ENCODE measurements at places on chromosomes 5 and 9. TPM values are rescaled to one million over a fixed set of nuclear protein-coding genes. Genes with fewer than 3 reads are reported as not detected.

DNA sequence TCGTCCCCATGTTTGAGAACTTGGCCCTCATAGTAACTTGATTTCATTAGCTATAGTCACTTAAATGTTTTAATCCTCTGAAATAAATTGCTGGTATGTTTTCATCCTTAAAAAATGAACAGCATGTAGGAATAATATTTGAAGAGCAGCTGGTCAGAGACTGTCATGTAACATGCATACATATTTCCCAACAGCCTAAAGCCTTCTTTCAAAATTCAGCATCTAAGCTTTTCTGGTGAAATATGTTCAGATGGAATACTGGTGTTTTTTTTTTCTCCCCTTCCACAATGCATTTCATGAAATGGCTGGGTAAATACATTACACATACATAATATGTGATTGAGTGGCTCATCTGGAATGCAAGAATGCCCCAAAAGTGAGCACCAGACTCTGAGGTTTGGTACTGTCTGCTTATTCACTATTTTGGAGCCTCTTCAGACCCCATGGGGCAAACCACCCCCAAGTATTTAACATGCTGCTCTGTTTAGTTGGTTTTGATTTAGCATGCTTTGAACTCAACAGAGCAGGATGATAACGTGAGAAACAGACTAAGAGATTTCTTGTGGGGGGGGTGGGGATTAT lies 94.0 kb downstream of the SMARCA2 start:
- DNase-seq = no peak

DNA sequence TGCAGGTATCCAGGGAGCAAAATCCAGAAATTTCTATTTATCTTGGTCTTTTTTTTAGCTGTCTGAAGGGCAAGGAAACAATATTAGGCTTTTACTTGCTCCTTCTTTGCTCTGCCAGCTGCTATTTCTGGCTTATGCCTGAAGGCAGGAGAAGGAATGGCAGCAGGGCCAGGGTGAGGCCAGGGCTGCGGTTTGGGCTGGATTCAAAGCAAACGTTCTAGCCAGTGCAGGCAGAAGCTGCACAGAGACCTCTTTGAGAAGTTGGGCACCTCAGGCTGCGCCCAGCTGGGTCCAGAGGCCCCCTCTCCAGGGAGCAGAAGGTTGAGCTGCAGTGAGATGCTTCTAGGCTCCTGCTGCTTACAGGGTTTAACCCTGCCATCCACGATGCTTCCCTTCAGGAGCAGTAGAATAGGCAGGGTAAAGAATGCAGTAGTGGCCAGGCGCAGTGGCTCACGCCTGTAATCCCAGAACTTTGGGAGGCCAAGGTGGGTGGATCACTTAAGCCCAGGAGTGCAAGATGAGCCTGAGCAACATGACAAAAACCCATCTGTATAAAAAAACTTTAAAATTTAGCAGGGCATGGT lies 201.2 kb downstream of the ADCY2 start:
- no peak for DNase-seq

DNA sequence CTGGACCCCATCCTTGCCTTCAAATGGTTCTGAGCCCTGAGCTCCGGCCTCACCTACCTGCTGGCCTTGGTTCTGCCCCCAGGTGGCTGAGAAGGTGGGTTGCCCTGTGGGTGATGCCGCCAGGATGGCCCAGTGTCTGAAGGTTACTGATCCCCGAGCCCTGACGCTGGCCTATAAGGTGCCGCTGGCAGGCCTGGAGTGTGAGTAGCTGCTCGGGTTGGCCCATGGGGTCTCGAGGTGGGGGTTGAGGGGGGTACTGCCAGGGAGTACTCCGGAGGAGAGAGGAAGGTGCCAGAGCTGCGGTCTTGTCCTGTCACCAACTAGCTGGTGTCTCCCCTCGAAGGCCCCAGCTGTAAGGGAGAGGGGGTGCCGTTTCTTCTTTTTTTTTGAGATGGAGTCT lies 5.2 kb downstream of the CEL start:
- no peak for DNase-seq

DNA sequence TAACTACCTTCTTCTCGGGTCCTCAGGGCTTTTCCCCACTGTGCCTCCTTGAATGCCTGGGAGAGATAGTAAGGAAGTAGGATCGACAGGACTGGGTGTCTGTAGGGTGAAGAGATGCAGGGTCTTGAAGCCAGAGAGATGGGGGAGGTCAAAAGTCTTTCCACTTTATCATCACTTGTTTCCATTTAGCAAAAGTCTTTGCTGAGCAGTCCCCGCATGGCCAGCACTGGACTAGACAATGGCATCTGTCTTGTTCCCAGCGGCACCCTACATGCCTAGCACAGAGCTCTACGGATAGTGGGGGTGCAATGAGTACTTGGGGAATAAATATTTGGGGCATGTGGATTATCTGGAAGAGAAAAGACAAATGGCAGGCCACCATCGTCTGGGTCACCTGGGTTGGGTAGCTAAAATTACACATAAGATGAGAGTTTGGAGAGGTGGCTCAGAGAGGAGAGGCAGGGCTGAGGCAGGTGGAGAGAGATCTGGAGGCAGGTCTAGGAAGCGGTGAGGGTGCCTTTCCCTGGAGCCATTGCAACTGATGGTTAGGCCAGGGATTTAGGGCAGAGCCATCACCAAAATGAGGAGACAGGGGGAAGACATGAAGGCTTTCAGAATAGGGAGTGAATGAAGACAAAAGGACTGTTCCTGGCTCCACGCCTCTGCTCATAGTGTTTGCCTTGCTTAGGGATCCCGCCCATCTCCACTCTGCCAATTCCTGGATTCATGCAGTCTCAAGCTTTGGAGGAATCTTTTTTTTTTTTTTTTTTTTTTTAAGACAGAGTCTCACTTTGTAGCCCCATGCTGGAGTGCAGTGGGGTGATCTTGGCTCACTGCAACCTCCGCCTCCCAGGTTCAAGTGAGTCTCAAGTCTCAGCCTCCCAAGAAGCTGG lies 250.8 kb upstream of the KLF4 start:
- no peak for DNase-seq

DNA sequence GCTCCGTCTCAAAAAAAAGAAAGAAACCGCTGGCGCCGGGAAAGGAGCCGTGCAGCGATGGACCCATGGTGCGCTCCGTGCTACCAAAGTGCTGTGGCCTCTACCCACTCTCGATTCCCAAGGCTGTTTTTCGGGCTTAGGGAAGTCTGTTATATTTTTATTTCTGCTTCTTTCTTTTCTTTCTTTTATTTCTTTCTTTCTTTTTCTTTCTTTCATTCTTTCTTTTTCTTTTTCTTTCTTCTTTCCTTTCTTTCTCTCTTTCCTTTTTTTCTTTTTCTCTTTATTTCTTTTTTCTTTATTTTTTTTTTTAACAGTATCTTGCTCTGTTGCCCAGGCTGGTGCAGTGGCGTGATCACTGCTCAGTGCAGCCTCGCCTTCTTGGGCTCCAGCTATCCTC lies 87.5 kb downstream of the ANXA2R start:
- no peak for DNase-seq

- DNase-seq = no peak
Measured at GRCh38 chr9:114433720-114434255, 46.0 kb upstream of the AKNA start.

- DNase-seq = no peak
Measured at GRCh38 chr5:105158526-105158925, 1595.9 kb upstream of the NUDT12 start.

- no peak for DNase-seq
Measured at GRCh38 chr5:1222147-1222546, 3.0 kb upstream of the SLC6A18 start.

GRCh38 chr9:126327006-126327713 lies 531 bp downstream of the MVB12B start:
- DNase-seq = no peak

DNA sequence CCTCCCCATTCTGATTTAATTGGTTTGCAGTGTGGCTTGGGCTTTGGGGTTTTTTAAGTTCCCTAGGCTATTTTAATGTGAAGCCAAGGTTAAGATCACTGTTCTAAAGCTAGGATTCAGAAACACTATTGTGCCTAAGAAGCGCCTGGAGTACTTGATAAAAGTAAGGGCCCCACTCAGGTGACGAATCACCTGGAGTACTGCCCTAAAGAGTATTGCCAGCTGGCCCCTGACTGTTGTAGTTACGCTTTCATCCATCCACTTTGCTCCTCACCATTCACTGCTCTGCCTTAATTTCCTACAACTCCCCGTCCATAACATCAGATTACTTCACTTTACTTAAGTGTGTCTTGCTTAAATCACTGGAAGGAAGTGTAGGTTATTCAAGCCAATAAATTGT lies 119.3 kb downstream of the CD180 start:
- DNase-seq = no peak

DNA sequence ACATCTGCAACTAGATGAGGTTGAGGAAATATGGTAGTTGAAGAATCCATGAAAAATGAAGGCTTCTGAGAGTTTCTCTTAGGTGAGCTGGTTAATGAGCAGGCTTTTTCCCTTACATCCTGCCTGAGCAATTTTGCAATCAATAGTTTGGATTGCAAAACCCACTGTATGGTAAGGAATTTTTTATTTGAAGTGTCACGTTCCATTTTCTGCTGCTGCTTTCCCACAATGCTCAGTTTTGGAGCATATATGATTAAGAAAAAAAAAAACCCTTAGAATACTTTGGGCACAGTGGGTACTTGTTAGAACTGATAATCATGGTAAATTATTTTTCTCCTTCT lies 144.2 kb downstream of the PCSK1 start:
- no peak for DNase-seq

DNA sequence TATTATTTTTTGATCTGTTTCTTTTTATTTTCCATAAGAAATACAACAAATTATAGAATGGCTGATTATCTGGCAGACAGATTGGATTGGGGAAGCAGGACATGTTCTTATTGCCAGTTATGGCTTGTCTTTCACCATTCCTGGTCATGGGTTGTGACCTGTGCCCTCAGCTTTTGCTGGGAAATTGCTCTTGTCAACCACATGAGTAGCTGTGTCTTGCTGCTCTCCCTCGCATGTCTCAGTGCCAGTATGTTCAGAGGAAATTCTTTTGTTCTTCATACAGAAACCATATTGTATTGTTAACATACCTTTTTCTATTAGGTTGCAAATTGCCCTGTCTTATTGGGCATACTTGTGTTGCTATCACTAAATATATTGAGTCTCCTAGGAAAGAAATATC lies 344.1 kb downstream of the OSTF1 start:
- DNase-seq = no peak

DNA sequence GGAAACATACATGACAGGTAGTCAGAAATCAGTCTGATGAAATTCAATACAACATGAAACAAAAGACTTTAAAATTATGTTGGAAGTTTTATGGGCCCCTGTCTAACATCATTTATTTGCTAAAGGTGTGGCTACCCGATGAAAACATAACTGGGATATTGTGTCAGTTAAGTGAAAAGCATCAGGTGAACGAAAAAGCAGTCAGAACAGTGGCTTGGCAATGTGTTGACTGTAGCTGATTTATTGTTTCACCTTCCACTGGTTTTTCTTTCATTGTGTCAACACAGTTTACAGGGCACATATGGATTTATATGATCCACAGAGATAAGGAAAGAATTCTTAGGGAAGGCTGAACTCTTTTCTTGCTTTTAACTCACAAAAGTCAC lies 429.6 kb upstream of the ZNF608 start:
- DNase-seq = no peak

DNA sequence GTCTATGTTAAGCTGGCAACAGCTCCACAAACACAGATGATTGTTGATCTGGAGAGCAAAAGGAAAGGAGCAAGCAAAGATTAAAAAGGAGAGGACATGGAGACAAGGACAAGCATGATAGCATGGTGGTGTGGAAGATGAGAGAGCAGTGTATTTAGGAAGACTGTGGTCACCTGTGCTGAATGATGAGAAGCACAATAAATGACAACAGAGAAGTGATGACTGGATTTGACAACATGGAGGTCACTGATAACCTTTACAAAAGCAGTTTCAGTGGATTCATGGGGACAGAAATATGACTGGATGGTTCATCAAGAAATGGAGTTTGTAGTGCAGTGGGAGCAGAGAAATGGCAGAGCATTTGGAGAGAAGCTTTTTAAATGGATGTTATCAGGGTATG lies 20.2 kb downstream of the TTC33 start:
- DNase-seq = no peak

- no peak for DNase-seq
Measured at GRCh38 chr5:6814816-6815215, 101.6 kb downstream of the TENT4A start.

GRCh38 chr5:50564079-50564478 lies 102.4 kb upstream of the PARP8 start:
- DNase-seq = no peak

DNA sequence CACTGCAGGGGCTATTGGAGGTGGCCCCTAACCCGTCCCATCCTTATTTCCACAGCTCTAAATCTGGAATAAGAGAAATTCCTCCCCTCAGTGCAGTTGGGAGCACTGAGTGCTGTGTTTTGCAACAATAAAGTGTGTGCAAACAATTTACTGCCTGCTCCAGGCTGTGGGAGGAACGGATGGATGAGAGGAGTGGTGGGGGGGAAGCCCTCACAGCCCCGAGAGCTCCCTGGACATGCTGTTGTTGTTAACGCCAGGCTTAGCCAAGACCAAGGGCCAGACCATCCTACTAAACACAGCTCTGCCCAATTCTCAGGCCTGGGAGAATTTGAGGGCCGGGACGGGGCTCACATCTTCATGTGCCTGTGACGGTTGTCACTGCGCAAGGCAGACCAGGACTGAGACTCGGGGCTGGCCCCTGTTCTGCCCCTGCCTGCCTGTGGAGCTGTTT lies 200.2 kb downstream of the DAB2IP start:
- DNase-seq = no peak

DNA sequence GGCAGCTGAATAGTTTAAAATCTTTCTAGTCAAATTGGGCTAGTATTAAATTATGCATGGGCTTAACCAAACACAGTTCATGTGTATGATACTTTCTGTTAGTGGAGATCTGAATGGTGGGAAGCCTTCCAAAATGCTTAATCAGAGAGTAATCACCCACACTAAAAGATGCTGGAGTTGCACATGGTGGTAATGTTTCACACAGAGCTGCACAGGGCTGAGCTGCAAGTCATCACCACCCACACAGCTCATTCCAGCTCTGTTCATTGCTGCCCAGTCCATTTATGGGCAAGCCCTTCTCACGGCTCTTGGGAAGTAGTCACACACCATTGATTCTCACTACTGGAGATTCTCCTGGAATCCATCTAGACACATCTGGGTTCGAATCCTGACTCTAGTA lies 351.5 kb upstream of the KCNN2 start:
- DNase-seq = no peak

DNA sequence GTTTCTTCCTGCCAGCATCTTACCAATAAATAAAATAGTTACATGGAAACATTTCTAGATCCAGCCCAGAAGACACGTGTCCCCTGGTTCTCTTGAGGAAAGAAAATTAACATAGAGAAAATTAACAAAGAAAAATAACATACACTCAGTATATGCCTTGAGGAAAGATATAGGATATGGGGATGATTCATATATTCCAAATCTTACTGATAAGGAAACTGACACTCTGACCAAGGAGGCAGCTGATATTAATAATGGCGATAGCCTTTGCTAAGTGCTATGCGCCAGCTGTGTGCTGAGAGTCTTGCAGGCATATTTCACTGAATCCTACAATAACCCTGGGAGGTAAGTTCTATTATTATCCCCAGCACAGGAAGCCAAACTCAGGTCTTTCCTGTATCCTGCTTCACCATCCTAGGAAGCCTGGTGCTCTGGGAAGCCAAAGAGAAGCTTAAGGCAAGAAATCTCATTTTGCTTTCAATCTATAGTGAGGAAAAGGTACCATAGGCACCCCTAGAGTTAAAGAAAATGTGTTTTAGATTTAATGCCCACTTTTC lies 302.7 kb upstream of the NREP start:
- DNase-seq = no peak

The LCP2 gene
- total RNA-seq = 10.2 TPM

The CTNND2 gene
- total RNA-seq = 0.36 TPM

The INSL6 gene
- not detected for total RNA-seq

The FAM221B gene
- total RNA-seq = not detected
